ENCODE measurements at places on chromosomes 2 and 18.

DNA sequence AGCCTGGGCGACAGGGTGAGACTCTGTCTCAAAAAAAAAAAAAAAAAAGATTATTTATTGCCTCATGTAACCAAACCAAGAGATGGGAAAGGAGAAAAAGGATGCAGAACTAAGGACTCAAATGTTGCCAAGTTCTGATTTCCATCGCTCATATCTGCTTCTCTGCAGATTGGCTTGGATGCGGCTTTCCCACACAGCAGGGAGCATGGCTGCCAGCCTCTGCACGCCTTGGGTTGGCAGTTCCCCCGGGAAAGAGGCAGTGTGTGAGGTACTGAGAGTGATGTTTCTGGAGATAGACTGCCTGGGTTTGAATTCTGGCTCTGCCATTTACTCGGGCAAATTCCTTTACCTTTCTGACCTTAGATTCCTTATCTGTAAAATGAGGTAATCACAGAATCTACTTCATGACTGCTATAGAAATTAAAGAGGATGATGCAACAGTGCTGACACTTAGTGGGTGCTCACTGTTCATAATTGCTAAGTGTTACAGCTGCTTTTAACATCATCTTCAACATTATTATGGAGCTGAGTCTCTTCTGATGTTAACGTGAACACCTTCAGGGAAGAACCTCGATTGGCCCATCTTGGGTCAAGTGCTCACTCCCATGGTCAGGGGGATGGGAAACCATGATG, 68.8 kb downstream of the ACAA2 start:
- DNase-seq, result no peak

DNA sequence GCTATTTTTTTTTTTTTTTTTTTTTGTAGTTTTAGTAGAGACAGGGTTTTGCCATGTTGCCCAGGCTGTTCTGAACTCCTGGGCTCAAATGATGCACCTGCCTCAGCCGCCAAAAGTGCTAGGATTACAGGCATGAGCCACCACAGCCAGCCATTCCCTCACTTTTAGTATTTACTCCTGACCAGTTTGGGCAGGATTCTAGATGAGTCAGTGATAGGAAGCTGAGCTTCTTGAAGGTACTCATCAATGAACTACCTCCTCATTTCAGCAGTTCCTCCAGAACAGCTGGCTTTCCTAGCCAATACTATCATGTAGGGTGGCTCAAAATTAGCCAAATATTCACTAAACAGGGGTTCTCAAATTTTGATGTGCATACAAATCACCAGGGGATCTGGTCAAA, 57.2 kb downstream of the CYBRD1 start:
- DNase-seq, result no peak

GRCh38 chr2:112253261-112253815, 1.5 kb downstream of the ZC3H8 start:
- DNase-seq, result no peak

GRCh38 chr2:3911882-3912455, 208.6 kb downstream of the DCDC2C start:
- peak; percentile 2 for DNase-seq

GRCh38 chr2:201471732-201472393, 20.3 kb downstream of the STRADB start:
- no peak for DNase-seq

- no peak for DNase-seq
These were observed 117.0 kb upstream of the EML6 start for GRCh38 chr2:54606393-54606958.

DNA sequence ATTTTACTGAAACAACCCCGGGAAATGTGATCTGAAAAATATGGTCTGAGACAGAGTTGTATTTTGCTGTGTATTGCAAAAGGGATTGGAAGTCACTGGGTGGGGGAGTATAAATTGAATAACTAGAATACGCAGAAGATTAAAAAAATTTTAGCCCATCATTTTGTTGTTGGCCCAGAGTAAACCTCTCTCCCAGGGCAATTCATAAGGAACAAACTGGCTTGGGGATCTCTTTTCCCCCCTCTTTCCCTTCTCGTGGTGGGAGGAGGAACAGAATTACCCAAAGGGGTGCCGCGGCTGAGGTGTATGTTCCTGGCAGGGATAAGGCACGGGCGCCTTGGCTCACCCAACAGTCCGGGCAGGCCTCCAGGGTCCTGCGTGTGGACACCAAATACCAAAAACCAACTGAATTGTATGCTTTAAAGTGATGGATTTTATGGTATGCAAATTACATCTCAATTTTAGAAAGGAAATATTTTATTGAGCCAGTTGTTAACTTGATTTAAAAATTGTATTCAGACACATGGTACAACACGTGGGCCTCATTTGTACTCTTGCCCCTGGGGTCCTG, 121.2 kb upstream of the SPRED2 start:
- DNase-seq, result no peak

- peak; percentile 5 for DNase-seq
These were observed 152.7 kb upstream of the NT5C1B start for GRCh38 chr2:18741895-18742732.

GRCh38 chr18:12516049-12516630, 108.4 kb downstream of the PRELID3A start:
- no peak for DNase-seq

- peak; percentile 67 for DNase-seq
These were observed 707 bp downstream of the KRCC1 start for GRCh38 chr2:88054782-88055370.

GRCh38 chr18:70700496-70700895, 411.7 kb downstream of the SOCS6 start:
- DNase-seq, result no peak

- DNase-seq, result no peak
These were observed 220.2 kb upstream of the BOD1L2 start for GRCh38 chr18:56926734-56927133.

DNA sequence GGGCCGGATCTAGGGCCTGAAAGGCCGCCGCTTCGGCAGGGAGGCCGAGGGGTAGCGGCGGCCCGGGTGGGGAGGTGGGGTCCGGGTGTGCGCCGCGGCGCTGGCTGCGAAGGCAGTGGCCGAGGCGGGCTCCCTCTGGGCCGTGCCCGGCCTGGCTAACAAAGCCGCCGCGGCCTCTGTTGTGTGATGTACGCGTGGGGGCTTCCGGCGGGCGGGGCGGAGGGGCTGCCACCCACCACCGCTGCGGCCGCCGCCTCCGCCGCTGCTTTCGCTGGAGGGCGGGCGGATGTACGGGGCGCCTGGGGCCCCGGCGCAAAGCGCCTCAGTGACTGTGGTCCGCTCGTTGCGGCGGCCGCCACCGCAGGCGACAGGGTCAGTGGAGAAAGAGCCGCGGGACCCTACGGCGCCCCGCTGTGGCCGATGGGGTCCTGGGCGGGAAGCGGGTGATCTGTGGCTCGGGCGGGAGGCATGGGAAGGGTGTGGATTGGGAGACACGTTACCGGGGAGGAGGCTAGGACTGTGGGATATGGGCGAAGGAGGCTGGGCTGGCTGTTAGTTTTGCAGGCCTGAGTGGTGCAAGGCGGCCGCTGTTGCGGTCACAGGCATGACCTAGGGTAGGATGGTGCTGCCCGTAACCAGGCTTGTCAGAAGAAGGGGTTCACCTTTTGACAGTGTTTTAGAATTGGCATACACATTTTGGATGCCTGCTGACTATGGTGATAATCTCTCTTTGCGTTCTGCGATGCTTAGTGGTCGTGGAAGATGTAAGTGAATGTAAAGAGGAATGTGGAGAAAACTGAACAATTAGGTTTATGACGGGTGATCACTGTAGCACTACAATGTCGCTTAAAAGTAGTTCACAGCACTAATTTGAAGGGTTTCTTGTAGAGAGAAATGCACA, 662 bp downstream of the BZW1 start:
- DNase-seq, result peak; percentile 73

DNA sequence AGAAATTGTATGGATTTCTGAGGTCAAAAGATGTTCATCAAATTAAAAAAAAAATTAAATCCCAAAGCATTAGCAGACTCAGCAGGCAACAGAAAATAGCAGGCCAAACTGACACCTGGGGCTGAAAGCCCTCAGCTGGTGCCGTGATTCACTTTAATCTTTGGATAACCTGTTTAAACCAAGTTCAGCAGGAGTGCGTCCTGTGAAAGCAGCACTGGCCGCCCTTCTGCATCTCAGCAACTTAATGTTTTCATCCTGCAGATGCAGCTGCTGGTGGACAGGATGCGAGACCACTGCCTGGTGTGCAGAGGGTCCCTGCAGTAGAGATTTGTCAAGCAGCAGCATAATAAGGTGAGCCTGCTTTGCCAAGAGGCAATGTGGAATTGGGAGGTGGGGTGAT, 41.2 kb downstream of the CCDC68 start:
- no peak for DNase-seq

DNA sequence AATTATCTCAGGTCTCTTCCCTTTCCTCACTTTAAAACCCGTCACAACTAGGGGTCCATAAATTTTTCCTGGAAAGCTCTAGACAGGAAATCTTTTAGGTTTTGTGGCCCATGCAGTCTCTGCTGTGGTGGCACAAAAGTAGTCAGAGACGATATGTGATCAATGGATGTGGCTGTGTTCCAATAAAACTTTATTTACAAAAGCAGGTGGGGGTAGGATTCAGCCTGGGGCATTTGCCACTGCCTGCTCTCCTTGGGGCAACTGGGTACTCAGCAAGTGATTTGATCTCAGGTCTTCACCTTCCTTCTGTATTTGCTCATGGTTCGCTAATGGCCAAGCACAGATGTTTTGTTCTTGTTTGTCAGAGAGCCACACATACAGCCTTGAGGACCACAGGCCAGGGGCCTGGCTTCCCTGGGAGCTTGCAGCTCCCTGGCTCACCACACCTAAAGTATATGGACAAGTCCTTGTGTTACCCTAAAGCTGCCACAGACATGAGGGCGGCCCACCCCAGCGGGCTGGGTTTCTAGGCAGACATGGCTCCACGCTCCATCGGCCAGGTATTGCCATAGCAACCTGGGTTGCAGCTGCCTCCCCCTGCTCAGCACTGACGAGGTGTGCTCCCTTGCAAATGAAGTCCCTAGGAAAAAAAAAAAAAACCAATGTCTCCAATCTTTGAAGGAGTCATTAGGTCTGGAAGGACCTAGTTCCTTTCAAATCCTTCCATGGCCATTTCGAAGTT, 89.7 kb upstream of the YWHAQ start:
- DNase-seq, result no peak
